Upper lobe of left lung (tissue), 6 donors: ENCODE measurements at places on chromosomes 4 and X. TPM values are rescaled to one million over a fixed set of nuclear protein-coding genes. Genes with fewer than 3 reads are reported as not detected.

CDKL2 gene
- 32.4 TPM for total RNA-seq

REELD1 gene
- total RNA-seq, result 0.71 TPM

NSG1 gene
- 1.2 TPM for total RNA-seq

TLR7 gene
- total RNA-seq, result 5.5 TPM

PPP1R3F gene
- total RNA-seq, result 7.1 TPM

GAGE12F gene
- not detected for total RNA-seq

NIPAL1 gene
- total RNA-seq, result 4.7 TPM

BRS3 gene
- not detected for total RNA-seq

SORCS2 gene
- 28.3 TPM for total RNA-seq

RAB41 gene
- not detected for total RNA-seq
